ENCODE measurements at places on chromosomes 2 and 18.

DNA sequence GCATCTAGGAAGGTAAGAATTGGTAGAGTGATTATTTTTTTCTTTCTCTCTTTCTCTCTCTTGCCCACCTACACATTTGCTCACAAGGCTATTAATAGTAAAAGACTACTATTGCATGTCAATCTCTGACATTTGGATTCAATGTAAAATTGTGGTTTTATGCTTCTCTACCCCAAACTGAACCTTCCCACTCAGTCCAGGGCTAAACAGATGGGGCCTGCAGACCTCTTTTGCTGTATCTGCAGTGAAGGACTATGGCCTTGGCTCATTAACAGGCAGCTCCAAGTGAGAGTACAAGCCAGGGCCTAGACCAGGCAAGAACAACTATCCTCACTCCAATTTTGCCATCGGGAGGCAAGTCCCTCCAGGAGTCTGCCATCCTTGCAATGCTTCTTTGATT lies 68.3 kb upstream of the ARL4C start:
- no peak for DNase-seq

- DNase-seq = no peak
Observed at GRCh38 chr18:21257386-21257785, 15.4 kb downstream of the GREB1L start.

GRCh38 chr18:9743200-9744016 lies 35.3 kb downstream of the RAB31 start:
- DNase-seq = no peak

- DNase-seq = no peak
Observed at GRCh38 chr18:44507729-44508325, 172.9 kb upstream of the SETBP1 start.

GRCh38 chr2:33083699-33084387 lies 137.1 kb downstream of the LTBP1 start:
- no peak for DNase-seq

GRCh38 chr18:65659312-65659711 lies 91.5 kb upstream of the CDH7 start:
- DNase-seq = no peak

GRCh38 chr18:21203542-21204241 lies 38.3 kb upstream of the GREB1L start:
- no peak for DNase-seq

DNA sequence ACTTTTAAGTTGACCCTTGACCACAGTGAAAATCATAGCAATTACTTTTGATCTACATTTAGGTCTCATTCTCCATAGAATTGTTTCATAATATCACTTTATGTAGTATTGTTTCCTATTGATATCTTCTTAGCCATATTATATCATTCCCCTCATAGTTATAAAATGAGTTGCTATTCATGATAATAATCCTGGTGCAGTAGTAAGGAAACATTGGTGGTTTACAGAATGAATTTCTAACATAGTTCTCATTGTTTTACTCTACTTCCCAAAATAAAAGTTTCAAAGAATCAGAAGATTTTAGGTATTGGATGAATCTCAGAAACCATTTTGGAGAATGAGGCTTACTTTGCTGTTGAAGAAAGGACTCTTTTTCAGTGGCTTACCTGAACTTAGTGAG lies 246.0 kb downstream of the PARD3B start:
- DNase-seq = no peak

GRCh38 chr18:56462276-56462675 lies 176.1 kb downstream of the TXNL1 start:
- DNase-seq = no peak

DNA sequence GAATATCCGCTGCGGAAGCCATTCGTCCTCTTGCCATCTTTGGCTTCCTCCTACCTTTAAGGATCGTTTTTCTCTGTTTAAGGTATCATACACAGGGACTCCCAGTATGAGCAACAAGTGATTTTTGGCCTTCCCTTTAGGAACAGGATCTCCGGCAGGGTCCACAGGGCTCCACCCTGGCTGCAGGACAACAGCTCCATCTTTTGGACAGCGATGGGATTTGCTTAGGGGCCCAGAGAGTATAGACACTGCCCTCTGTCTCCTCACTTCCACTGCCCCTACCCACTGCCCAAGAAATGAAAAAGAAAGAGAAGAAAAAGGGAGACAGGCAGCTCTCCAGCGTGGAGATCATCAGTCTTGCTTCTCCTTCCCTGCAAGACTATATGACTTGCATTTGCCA lies 224.5 kb downstream of the UXS1 start:
- DNase-seq = peak; percentile 14

DNA sequence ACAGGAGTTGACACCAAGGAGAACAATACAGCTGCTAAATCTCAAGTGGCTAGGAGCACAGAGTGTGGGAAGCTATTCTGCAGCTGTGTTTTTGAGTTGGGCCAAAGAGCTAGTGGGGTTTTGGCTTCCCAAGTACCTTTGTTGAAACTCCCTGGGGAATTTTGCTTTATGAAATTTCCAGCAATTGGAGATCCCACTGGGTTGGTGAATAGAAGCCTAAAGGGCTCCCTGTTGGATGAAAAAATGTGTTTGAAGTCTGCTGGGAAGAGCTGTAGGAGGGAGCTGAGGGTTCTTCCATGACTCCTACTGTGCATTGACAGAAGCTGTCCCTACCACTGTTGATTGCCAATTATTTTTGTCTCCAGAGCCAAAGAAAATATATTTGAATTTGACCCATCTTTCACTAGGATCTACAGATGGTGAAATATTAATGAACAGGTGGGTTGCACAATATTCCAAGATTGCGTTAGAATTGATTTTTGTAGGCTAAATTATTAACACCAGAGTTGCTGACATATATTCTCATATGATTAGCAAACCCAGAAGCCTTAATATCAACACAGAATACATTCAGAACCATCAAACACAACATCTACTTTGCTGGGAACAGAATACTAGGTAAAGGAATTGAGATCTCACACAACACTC lies 95.4 kb upstream of the CYP1B1 start:
- DNase-seq = no peak

- DNase-seq = no peak
Observed at GRCh38 chr2:124335058-124335457, 310.0 kb downstream of the CNTNAP5 start.

DNA sequence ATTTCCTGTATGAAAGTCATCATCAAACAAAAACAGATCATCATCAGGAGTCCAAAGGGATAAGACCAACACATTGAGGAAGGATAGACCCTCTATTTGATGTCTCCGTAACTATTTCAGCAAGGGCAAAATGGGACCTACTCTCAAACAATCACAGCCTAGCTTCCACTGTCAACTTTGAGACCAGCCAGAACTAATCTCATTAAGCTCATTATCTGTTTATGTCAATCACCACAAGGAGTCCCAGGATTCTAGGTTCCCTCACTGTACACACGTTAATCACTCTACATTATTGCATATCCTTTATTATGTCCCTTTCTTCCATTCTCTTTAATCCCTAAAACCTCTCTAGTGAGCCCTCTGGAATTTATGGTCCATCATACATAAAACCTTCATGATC lies 370.3 kb upstream of the LINC00305 start:
- no peak for DNase-seq

DNA sequence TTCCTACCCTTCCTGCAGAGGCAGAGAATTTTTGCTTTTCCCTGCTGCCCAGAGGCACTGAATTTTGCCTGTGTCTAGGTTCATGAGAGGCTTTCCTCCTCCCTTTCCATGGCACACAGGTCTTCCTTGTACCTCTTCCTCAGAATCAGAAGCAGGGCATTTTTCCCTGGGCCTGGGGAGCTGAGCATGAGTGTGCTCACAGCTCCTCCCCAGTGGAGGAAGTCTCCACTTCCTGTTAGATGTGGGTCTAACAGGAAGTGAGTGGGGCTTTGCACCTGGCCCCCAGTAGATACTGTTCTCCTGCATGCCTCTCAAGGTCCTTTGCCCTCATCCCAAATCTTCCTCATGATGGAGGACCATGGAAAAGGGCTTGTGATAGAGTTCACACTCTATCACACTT lies 297.2 kb upstream of the FIGN start:
- DNase-seq = no peak

DNA sequence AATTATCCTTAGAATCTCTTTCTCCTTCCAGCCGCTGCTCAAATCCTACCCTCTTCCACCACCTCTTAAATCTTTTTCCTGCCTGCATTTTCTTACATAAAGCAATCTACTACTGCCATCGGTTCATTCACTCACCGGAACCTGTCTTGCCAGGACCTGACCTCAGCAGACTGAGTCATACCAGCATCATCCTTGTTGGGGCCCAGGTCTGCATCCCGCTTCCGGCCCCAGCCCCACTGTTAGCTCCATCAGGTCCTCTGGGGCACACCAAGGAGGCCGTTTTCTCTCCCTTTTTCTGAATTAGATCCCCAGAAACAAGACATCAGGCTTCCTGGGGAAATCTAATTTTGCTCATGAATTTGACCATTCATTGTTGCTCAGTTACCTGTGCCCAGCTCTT lies 42.7 kb upstream of the TGFA start:
- DNase-seq = no peak

- DNase-seq = no peak
Observed at GRCh38 chr18:33034945-33035344, 262.1 kb upstream of the KLHL14 start.
